CD4-positive, alpha-beta T cell treated with Interleukin-2 at 100 ng/mL for 4 hours (primary cell): ENCODE measurements at places on chromosomes 1 and 21.

GRCh38 chr1:34918386-34918976, 11.0 kb downstream of the DLGAP3 start:
- no peak for DNase-seq

GRCh38 chr1:35215346-35215745, 22.4 kb upstream of the SFPQ start:
- no peak for DNase-seq

DNA sequence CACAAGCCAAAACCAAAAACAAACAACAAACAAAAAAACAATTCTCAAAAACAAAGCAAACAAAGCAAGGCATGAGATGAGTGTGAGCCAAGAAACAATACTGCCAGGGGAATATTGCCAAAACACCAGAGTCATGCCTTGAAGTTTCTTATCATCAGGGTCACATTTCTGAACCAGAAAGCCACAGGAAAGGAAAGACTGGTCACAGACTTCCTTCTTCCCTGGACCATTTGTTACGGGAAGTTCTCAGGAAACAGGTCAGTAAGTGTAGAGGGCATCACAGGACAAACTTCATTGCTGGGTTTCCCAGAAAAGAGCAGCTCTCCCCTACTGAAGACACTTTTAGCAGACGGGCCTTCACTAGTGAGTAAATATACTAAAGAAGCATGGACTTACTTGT, 191.2 kb downstream of the GABPA start:
- DNase-seq: no peak

DNA sequence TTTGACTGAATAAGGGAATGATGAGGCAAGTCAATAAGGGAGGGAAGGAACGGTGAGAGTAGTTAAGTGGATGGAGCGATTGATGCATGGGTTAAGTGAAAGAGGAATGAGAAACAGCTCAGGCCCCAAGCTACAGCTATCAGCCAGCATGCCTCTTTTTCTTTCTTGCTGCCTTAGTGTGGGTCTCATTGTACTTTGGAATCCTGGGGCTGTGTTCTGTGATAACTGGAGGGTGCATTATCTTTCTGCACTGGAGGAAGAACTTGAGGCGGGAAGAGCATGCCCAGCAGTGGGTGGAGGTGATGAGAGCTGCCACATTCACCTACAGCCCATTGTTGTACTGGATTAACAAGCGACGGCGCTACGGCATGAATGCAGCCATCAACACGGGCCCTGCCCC, 1.0 kb downstream of the TEX38 start:
- DNase-seq: no peak

GRCh38 chr1:239426821-239427475, 40.6 kb downstream of the CHRM3 start:
- no peak for DNase-seq

DNA sequence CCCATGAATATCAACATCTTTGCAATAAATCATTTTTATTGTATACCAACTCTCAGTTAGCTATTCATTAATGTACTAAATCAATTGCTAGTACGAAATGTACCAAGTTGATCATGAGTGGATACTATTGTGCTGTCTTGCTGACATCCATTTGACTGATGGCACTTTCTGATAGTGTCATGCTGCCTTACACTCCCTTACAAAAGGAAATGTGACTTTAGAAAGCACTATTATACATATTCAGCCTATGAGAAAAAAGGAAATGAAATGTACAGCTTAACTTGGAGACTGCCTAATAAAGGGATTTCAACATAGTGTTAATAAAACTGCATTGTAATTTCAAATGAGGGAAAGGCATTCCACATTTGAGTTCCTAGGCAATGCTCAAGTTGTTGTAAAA, 52.2 kb downstream of the PLA2G4A start:
- DNase-seq: no peak

- no peak for DNase-seq
Measured at GRCh38 chr1:6409733-6410132, 10.0 kb downstream of the HES2 start.

DNA sequence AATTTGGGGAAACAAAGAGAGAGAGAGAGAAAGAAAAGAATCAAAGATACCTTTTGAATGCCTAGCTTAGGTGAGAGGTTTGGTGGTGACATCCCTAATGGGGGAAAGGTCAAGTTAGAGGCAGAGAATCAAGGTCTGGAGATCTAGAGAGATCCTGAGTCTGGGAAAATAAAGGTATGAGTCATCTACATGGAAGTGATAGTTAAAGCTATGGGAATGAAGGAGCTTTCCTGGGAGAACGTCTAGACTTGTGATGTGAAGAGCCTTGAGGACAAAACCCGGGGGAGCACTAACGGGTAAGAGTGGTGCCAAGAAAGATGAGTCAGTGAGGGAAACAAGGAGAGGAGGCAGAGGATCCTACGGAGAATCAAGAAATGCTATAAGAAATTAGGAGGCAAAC, 110.8 kb upstream of the RUNX1 start:
- no peak for DNase-seq

- DNase-seq: no peak
Measured at GRCh38 chr1:91725989-91726721, 159.8 kb downstream of the TGFBR3 start.

GRCh38 chr1:244989813-244990212, 125.5 kb upstream of the HNRNPU start:
- no peak for DNase-seq

GRCh38 chr1:195325181-195325580, 1283.1 kb downstream of the KCNT2 start:
- DNase-seq: no peak

- DNase-seq: no peak
Measured at GRCh38 chr1:231810415-231810814, 183.8 kb downstream of the DISC1 start.

- DNase-seq: no peak
Measured at GRCh38 chr1:162215902-162216301, 146.4 kb downstream of the NOS1AP start.

- DNase-seq: no peak
Measured at GRCh38 chr1:34278211-34278610, 101.5 kb downstream of the C1orf94 start.

GRCh38 chr1:93552741-93553455, 105.0 kb downstream of the FNBP1L start:
- no peak for DNase-seq

DNA sequence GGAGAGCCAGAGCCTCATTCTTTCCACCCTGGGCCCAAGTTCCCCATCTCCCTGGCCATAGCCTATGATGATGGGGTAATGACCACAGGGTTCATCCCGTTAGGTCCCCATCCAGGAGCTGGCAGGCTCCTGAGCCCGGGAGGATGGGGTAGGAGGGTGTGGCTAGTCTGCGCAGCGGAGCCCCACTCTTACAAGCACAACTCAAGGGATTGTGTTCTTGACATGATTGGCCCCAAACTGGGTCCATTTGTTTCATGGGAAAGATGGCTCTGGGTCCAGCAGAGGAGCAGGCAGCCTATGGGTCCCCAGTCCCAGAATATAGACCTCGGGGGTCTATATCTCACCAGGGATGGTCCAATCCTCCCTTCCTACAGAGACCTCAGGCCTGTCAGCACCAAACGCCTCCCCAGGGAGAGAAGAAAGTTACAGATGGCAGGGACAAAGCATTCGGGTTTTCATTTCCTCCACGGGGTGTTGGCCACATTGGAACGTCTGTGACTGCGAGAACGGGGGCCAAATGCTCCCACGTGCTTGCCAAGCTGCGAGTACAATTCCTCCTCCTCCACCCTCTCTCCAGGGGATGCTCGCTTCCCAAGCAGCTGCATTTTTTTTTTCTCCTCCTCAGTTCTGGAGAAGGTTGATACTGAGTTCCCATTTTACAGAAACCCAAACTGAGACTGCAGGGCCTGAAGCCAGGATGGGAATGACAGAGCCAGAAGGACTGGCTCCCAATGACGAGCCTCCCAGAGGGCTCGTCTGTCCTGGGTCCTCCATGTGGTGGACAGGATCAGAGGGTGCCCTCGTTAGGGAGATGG, 71.0 kb downstream of the DHRS3 start:
- no peak for DNase-seq

- DNase-seq: no peak
Measured at GRCh38 chr1:167184081-167184480, 36.6 kb upstream of the POU2F1 start.

DNA sequence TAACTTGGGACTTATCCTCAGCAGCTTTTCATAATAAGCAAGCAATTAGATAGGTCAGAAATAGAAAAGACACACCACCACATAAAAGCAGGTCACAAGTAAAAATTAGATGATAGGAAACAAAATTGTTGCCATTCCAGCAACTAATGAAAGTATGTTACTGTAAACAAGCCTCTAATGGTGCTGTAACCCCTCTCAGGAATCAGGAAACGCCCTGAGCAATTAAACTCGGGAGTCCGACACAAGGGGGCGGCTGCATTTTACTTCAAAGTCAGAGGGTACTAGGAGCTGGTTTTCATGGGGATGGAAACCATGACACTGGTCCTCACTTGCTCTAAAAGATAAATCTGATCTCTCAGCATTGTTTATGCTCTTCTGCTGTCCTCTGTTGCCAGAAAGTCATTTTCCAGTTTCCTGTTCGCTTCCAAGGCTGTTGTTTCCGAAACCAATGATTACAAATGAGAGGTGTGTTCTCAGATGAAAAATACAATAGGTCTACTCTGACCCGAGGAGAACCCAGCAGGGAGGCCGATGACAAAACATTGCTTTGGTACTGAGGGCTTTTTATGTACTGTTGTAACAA, 93.4 kb downstream of the TGFBR3 start:
- DNase-seq: no peak

DNA sequence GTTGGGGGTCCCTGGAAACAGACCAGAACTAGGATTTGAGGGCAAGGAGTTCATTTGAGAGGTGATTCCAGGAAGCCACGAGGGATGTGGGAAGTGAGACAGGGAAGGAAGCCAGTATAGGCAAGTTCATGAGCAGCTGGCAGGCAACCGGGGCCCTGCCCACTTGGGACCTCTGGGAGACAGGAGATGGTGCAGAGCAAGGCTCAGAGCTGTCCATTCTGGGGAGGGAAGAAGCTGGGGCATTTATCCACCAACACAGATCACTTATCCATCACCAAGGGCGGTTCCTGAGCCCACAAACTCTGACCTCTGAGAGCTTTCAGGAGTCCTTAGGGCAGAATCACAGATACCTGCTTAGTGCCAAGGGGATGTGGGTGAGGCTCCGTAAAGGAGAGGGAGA, 16.8 kb downstream of the EDN2 start:
- DNase-seq: no peak

GRCh38 chr1:152003846-152004442, 10.3 kb upstream of the S100A10 start:
- no peak for DNase-seq

- DNase-seq: no peak
Measured at GRCh38 chr21:42567214-42567555, 53.5 kb downstream of the SLC37A1 start.

GRCh38 chr21:31931644-31932469, 59.0 kb downstream of the HUNK start:
- DNase-seq: no peak

GRCh38 chr1:223843934-223844786, 1.6 kb downstream of the TP53BP2 start:
- peak; percentile 47 for DNase-seq

DNA sequence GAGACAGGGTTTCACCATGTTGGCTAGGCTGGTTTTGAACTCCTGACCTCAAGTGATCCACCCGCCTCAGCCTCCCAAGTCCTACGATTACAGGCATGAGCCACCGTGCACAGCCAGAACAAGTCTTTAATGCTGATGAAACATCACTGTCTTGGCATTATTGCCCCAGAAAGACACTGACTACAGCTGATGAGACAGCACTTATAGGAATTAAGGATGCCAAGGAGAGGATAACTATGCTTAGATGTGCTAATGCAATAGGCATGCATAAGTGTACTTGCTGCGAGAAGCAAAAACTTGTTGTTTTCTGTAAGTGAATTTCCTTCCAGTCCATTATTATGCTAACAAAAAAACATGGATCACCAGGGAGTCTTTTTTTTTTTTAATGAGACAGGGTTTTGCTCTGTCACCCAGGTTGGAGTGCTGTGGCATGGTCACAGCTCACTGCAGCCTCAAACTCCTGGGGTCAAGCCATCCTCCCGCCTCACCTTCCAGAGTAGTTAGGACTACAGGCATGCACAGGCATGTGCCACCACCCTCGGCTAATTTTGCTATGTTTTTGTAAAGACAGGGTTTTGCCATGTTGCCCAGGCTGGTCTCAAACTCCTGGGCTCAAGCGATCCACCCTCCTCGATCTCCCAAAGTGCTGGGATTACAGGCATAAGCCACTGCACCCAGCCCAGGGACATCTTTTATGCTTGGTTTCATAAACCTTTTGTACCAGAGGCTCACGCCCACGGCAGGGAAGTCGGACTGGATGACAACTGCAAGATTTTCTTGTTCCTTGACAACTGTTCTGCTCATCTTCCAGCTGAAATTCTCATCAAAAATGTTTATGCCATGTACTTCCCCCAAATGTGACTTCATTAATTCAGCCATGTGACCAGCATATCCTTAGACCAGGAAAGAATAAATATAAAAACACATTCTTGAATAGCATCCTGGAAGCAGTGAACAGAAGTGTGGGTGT, 23.1 kb downstream of the RHEX start:
- no peak for DNase-seq

DNA sequence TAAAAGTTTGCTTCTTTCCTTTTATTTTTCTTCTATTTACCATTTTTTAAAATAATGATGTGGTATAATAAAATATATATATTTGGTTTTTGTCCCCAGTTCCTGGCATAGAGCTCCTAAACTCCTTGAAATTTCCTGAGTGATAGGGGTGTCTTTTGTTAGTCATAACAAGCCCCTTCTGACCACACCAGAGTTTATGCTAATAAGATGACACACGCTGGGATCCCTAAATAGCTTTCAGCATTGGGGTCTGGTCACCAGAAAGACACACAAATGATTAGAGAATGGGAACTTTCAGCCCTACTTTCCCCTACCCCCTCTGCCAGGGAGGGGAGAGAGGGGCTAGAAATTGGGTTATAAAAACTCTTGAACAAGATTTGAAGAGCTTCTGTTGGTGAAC, 56.2 kb downstream of the COL24A1 start:
- no peak for DNase-seq

GRCh38 chr1:206715552-206716158, 30.9 kb downstream of the MAPKAPK2 start:
- DNase-seq: peak; percentile 41

GRCh38 chr1:80531182-80531581, 1269.6 kb upstream of the ADGRL2 start:
- no peak for DNase-seq

DNA sequence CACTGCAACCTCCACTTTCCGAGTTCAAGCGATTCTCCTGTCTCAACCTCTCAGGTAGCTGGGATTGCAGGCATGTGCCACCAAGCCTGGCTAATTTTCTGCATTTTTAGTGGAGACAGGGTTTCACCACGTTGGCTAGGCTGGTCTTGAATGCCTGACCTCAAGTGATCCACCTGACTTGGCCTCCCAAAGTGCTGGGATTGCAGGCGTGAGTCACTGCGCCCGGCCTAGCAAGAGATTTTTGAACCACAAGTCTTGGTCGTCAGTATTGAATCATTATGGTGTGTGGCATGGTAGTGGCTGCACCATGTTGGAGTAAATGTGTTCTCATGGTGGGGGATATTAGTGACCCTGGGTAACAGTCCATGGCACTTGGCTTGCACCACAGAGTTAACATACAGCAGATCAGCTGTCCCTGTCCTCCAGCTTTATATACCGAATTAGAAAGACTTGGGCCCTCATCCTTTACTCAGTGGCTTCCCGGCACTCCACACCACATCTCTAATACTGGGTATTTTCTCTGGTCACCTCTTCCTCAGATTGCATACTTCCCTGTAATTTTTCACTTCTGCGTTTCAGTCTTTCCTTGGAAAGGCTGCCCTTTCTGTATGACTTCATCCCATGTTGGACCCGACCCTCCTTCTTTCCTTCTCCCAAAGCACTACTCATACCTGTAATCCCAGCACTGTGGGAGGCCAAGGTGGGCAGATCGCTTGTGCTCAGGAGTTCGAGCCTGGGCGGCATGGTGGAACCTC, 25.1 kb downstream of the AK4 start:
- DNase-seq: no peak

- no peak for DNase-seq
Measured at GRCh38 chr1:218867941-218868626, 305.6 kb upstream of the LYPLAL1 start.
